ENCODE measurements at places on chromosomes 16 and 17.

GRCh38 chr16:82954224-82954929 lies 327.6 kb downstream of the CDH13 start:
- no peak for DNase-seq

DNA sequence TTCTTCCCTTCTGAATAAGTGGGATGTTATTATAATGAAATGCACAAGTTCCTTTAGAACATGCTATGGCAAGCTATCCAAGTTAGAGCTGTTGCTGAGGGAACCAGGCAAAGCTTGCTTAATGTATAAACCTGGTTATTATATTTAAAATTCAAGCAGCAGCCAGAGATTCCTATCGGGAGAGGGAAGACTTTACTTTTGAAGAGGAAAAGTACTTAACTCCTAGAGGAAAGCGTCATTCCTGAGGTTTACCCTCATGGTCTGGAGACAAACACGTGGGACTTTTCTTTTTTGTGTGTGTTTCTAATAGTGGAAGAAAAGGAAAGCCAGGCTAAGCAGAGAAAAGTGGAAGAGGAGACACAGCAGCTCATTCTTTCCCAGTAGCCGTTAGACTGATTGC lies 39.9 kb upstream of the MYH10 start:
- DNase-seq = no peak

DNA sequence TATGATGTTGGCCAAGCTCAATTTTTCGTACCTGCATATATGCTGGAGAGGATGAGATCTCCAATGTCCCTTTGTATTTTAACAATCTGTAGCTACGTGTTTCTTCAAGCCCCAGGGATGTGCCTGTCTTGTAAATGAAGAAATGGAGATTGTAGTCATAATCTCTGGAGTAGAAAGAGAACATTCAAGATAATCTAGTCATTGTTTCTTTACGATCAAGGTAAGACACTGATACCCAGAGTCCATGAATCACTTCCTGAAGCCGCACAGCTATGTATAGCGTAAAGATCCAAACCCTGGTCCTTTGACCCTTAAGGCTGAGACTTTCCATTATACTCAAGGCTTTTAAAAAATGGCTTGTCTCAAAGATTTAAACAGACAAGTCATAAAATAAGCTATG lies 205.5 kb downstream of the HS3ST3B1 start:
- DNase-seq = no peak

- DNase-seq = peak; percentile 38
Measured at GRCh38 chr17:73718912-73719311, 74.7 kb upstream of the SDK2 start.

DNA sequence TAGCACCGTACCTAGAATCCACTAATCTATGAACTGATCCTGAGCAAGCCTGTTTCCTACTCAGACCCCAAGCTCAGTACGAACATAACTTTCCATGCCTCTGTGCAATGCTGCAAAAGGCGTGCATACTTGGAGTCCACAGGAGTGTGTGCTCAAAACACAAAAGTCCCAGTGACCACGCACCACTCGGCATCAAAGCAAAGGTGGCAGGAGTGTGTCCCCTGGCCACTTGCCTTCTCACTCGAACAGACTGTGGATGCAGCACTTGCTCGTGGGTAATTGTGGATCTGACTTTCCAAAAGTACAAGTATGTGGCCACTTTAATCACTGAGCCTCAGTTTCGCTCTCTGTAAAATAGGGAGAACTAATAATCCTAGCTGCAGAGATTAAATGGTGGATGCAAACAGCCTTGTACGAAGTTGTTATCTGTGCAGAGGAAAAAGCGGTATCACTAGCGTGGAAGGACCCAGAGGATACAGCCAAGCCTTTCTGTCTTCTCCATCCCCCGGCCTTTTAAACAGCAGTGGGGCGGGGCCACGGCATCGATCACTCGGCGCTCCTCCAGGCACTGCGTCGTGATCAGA lies 311 bp upstream of the KDM8 start:
- peak; percentile 92 for DNase-seq

DNA sequence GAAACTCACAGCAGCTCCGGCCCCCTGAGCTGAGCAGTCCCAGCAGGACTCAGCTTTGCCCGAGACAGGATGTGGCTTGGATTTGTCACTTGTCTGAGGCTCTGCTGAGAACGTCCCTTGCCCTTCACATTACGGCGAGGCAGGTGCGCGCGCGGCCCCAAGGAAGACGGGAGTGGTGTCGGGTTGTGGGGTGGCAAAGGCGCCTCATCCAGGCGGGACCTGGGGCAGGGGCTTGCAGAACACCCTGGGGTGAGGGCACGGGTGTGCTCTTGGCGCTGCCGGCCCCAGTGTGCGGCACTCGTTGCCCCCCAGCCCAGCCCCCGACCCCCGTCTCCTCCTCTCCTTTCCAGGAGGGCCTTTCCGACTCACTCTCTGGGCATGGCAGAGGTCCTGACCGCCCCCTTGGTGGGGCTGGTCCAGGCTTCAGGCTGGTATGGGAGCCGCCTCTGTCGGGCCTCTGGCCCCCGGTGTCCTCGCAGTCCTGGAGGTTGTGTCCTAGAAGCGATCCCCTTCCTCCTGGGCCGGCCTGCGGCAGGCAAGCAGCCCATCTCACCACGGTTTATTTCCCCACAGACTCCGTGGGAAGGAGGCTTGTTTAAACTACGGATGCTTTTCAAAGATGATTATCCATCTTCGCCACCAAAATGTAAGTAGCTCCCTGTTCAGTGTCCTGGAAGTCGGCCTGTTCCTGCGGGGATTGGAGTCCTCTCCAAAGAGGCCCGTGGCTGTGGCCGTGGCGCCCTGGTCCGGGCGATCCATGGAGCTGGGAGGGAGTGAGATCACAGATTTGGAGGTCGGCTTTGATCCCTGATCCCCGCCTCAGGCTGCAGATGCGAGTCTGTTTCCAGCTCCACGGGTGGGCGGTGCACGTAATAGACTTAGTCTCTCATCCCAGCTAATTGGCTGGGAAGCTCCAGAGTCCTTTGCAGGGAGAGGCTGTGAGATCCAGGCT lies 5.9 kb downstream of the UBE2I start:
- no peak for DNase-seq

DNA sequence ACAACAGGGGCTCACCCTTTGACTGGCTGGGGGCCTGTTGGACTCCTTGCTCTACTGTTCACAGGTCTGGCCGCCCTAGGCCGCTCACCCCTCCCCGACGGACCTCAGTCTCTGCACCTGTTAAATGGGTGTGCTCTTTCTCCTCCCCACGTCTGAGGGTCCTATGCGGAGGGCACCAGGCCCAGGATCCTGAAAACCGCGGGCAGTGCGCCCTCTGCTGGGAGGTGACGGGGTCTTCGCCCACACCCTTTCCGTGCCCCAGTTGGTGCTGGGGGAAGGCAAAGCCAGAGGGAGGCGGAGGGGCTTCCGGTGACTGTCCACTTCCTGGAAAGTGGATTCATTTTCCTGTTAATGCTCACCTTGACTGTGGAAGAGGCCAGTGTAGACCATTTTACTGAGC lies 1010.9 kb downstream of the KCNJ18 start:
- DNase-seq = peak; percentile 48

- DNase-seq = peak; percentile 92
Measured at GRCh38 chr16:17173281-17173680, 297.5 kb downstream of the XYLT1 start.

- no peak for DNase-seq
Measured at GRCh38 chr16:86669937-86670749, 91.8 kb downstream of the FOXL1 start.

DNA sequence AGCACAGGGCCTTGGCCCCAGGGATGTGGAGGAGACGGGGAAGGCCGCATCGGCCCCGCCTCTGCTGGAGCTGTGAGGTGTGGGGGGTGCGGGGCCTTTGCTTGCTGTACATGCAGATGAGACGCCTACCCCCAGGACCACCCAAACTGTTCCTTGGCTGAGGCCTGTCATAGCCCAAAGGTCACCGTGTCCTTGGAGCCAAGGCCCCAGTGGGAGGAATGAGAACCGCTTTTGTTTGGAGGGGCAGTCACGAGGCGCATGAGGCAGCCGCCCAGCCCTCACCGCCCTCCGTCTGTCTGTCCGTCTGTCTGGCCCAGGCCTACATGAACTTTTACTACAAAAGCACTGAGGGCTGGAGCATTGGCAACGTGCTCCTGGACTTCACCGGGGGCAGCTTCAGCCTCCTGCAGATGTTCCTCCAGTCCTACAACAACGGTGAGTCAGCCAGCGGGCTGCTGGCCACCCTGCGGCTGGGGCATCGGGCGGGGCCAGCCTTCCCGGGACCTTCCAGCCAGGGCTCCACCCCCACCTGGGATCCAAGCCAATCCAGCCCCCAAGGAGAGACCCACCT lies 8.8 kb downstream of the TAX1BP3 start:
- no peak for DNase-seq

- peak; percentile 4 for DNase-seq
Measured at GRCh38 chr16:83533193-83533592, 274.6 kb upstream of the HSBP1 start.

DNA sequence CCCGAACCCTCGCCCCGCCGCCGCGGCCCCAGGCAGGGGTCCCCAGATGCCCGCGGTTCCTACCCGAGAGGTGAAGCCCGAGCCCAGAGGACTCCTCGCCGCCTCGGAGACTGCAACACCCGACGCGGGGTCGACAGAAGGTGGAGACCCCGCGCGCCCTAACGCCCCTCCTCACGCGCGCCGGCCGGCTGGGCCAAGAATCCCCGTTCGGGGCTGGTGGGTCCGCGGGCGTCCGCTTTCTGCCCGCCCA lies 515 bp downstream of the SUMO2 start:
- no peak for DNase-seq

DNA sequence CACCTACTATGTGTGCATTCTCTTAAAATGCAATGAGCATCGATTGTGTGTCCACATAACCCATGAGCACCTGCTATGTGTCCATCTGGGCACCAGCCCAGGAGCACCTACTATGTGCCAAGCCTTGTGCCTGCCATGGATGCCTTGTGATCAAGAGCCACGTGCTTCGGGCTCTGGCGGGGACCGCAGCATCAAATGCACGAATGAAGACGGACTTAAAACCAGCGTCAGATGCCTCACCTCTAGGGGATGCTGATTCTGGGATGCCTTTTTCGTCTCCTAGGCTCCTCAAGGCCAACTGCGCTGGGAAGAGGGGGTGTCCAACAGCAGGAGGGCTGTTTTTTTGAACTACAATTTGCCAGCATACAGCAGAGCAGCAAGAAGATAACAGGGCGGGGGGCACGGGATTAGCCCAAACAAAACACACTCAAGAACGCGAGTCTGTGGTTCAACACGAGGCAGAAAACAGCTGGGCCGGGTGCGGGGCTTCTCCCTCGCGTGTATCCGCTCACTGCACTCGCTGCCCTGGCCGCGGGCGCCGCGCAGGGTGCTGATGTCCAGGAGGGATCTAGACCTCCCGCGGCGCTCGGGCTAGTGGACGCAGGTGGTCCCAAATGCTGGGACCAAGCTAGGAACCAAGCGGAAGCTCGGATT lies 1.2 kb upstream of the GLIS2 start:
- peak; percentile 53 for DNase-seq

GRCh38 chr17:3647769-3648555 lies 11.4 kb downstream of the CTNS start:
- DNase-seq = peak; percentile 57

DNA sequence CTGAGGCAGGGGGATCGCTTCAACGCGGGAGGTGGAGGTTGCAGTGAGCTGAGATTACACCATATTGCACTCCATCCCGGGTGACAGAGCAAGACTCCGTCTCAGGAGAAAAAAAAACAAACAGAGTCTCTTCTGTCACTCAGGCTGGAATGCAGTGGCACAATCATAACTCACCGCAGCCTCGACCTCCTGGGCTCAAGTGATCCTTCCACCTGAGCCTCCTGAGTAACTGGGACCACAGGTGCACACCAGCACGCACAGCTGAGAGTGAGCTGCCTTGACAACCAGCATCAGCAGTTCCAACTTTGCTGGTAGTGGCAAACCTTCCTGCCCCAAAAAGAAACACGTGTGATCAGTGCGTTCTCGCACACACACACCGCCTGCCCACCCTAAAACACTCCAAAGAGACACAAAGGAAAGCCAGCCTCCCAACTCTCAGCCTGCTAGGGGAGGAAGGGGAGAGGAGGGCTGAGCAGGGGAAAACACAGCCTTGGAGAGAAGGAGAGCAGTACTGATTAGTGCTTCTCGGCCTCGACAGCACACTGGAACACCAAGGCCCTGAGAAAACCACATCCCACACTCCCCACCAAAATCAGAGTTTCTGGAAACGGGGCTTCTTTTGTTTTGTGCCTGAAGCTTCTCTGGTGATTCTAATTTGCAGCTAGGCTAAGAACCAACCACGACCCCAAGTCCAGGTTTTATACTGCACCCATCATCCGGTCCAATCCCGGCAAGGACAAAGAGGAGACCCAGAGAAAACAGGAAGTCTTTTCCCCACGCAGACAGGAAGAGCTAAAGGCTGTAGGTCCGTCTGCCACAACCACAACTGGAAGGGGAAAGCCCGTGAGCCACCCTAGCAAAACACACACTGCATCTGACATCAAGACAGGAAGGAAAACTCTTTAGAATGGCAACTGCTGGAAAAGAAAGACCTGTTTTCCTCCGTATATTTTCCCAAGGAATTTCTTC lies 28.8 kb downstream of the ZCCHC14 start:
- DNase-seq = peak; percentile 83

- peak; percentile 17 for DNase-seq
Measured at GRCh38 chr16:86449446-86450095, 60.8 kb upstream of the FOXF1 start.
